NCI-H69 (cell line): ENCODE measurements at places on chromosomes 1 and 21.
A peak's percentile ranks its signal among the peaks of the same experiment; 100 is the strongest.

- DNase-seq: no peak
Observed at GRCh38 chr1:150626150-150626549, 3.3 kb downstream of the ENSA start.

DNA sequence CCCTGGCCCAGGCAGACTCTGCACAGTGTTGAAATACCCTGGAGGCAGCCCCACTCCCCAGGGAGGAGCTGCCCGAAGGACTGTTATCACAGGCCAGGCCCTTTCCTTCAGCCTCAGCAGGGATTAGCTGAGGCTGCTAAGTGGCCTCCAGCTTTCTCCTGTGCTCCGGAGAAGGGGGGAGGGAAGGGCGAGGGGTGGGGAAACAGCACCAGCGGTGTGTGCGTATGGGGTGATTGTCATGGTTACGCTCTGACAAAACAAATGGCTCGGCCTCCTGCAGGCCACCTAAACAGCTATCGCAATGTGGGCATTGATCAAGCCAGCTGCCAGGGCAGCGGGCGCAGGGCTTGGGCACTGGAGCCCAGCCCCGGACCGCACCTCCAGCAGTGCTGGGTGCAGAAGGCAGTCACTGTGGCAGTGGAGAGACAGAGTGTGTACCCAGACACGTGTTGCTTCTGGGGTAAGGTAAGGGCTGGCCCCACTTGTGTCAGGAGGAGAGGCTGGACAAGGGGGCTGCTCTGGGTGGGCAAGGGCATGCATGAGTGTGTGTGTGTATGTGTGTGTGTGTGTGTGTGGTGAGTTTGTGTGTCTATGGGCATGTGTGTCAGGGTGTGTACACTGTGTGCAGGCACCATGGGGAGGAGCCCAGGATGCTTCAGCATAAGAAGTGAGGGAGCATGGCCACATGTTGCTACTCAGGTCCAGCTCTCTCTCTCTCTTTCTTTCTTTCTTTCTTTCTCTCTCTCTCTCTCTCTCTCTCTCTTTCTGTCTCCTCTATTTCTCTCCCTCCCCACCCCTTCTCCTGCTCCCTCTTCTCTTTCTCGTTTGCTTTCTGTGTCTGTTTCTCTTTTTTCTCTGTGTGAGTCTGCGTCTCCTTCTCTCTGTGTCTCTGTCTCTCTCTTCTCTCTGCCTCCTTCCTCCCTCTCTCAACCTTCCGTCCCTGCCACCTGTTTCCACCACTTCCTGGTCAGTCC, at the start of gene VWA5B1:
TSS of gene VWA5B1 (plus strand) at position 252 of the 974 bp plus-strand sequence. CDS start 19,727 bp downstream, outside the sequence.
- peak; percentile 91 for DNase-seq

- DNase-seq: no peak
Observed at GRCh38 chr1:206062464-206062863, 9.5 kb downstream of the RHEX start.

- DNase-seq: peak; percentile 5
Observed at GRCh38 chr1:83764209-83764608, 234.7 kb downstream of the TTLL7 start.

GRCh38 chr21:45818904-45819285, 162.7 kb upstream of the COL6A1 start:
- DNase-seq: no peak

DNA sequence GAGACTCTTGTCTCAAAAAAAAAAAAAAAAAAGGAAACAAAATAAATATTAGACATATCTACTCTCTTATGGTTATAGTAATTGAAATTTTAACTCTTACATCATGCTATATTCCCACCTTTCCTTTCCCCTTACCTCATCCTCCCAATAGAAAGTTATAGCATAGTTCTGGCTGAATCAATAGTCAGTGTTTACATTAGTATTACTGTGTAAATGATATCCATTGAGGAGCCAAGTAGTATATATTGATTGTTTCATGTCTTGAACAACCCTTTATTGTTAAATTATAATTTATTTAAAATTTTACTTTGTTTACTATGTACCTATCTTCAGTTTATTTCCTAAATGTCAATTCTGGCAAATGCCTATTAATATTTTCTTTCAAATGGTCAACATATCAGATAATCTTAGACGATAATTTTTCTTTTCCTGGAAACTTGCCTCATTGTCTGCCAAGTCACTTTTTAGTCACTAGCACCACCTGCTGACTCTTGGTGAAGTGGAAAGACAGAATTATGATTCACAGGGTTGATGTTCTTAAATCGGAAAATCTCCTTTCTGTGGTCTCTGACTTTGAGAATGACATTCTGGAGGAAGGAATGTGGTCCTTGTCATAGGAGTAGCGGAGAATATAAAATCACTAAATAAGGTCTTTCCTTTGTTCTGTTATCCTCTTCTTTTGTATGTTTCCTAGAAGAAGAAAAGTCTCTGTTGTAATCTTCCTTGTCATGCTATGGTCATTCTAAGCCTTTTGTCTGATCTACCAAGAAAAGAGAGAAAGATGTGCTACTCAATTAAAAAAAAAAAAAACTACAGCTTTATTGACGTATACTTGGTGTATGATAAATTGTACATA, 8.6 kb downstream of the HJV start:
- DNase-seq: peak; percentile 84

- peak; percentile 46 for DNase-seq
Observed at GRCh38 chr1:32474954-32475353, 10.1 kb downstream of the ZBTB8B start.

GRCh38 chr1:178849918-178850317, 21.0 kb downstream of the ANGPTL1 start:
- DNase-seq: no peak

DNA sequence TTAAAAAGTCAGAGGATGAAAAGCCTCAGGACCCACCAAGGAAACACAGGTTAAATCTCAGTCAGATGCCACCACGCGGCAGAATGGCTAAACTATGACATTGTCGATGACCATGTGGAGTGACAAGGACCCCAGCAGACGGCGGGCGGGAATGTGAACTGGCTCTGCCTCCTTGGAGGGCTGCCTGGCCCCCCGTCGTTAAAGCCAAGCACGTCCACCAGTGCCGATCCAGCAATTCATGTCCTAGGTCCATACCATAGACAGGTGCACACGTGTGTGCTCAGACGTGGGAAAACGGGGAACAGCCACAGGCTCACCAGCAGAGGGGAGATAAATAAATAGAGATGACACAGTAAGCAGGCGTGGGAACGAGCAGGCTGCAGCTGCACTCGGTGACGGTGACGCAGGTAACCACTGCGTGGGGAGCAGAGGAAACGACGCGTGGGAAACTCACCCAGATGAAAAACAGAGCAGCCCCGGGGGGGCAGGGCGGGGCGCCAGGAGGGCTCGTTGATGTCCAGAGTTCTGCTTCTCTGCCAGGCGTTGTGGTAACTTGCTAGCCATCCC, 28.3 kb upstream of the PCBP3 start:
- DNase-seq: peak; percentile 48

DNA sequence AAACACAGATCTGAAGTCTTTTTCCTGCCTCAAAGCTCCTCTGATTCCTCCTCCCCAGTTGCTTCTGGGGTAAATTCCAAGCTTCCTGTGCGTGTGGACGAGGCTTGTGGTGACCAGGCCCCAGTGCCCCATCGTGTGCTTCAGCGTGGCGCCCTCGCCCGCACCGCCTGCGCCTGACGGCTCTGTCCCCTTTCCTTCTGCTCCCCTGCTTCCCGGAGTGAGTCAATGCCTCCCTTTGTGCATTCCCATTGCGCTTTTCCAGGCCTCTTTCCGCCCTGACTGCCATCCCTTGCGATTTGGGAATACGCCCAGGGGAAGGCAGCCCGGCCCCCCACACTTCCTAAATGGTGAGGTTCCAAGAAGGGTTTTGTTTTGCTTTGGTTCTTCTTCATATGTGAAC, 36.3 kb downstream of the FAAP20 start:
- DNase-seq: no peak

GRCh38 chr1:1432951-1433803, 2.3 kb upstream of the VWA1 start:
- peak; percentile 37 for DNase-seq

DNA sequence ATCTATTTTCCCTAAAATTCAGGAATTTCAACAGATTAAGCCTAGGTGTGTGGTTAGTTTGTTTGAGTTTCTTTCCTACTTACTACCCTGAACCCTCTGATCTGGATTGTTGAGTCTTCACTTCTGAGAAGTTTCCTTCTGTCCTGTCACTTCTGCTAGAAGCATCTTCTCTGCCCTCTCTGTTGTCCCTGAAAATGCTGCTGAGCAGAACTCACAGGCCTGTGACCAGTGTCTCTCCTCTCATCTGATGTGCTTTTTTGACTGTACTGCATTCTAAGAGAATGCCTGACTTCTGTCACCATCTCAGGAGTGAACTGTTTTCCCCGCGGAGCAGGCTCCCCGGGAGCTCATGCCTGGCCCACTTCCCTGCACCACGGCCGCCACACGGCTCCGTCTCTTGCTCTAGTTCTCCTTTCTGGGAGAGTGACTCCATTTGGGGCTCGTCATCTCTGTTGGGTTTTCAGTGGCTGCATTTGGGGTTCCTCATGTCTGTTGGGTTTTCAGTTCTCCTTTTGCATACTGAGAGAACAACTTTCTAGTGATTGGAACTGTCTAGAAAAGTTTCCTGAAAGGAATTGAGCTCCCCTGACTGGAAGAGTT, 77.9 kb downstream of the POFUT2 start:
- DNase-seq: no peak

GRCh38 chr1:201311356-201312011, 28.2 kb downstream of the PKP1 start:
- no peak for DNase-seq
